Stimulated activated naive CD8-positive, alpha-beta T cell treated with anti-CD3 and anti-CD28 coated beads, Interleukin-15, amount 100 ng/mL, for 72 hours (primary cell): ENCODE measurements at places on chromosomes 7 and 10.
A peak's percentile ranks its signal among the peaks of the same experiment; 100 is the strongest.

GRCh38 chr10:125192620-125193019 is 32.3 kb upstream of the CTBP2 start:
- no peak for DNase-seq

- DNase-seq, result no peak
Measured at GRCh38 chr10:70440296-70441160, 953 bp downstream of the NODAL start.

DNA sequence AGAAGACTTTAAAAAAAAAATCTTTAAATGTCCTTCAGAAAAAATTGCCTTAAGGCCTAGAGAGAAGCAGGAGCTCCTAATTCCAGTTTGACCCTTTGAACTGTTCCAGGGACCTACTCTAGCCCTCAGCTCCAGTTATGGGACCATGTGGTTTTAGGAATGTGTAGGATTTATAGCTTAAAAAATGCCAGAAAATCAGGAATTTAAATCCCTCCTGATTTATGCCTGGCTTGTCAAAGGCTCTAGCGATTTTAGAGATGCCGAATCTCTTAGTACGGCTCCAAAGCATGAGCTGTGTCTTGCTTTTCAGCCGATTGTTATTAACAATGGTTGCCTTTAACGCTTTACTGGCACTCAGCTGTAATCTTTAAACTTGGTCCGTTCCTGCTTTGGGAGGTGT is 130.6 kb upstream of the NPVF start:
- no peak for DNase-seq

- peak; percentile 7 for DNase-seq
Measured at GRCh38 chr10:86964847-86965190, 3.5 kb upstream of the ADIRF start.

- DNase-seq, result no peak
Measured at GRCh38 chr7:99201027-99201426, 6.9 kb downstream of the KPNA7 start.

GRCh38 chr10:29492774-29493173 is 142.0 kb downstream of the SVIL start:
- no peak for DNase-seq

GRCh38 chr10:119691726-119692125 is 34.1 kb upstream of the INPP5F start:
- DNase-seq, result no peak

GRCh38 chr10:70337201-70337651 is 45.2 kb downstream of the LRRC20 start:
- no peak for DNase-seq

DNA sequence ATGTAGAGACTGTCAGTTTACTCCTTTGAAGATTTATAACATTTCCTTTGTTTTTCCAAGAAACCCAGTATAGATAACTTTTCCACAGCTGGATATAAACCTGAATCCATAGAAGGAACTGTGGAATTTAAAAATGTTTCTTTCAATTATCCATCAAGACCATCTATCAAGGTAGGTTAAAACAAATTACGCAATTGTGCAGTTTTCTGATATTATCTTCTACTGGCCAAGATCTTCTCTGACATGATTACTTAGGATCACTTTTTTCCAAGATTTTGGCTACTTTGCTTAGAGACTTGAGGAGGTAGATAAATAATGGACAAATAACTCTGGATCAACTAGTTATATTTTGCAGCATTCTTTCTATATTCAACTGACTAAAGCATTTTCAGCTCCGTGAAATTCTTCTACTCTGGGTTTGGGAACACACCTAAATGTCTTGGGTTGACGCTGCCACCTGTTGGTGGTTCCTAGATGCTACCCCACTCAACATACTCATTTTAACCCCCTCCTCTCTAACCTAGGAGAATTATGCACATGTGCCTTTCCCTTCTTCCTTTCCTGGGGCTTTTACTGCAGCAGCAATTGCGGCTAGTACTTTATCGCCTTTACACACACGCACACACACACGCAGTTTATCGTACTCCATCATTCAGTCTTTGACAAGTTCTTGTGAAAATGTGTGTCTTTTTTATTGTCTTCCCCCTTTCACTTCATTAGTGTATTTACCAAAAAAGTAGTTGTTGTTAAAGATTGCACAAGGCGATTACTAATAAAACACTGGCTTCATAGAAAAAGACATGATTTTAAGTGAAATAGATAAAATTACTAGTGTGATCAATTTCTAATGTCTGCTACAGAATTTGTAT is 32.7 kb downstream of the ABCB5 start:
- no peak for DNase-seq

GRCh38 chr7:33814936-33815335 is 90.4 kb upstream of the BMPER start:
- DNase-seq, result no peak

DNA sequence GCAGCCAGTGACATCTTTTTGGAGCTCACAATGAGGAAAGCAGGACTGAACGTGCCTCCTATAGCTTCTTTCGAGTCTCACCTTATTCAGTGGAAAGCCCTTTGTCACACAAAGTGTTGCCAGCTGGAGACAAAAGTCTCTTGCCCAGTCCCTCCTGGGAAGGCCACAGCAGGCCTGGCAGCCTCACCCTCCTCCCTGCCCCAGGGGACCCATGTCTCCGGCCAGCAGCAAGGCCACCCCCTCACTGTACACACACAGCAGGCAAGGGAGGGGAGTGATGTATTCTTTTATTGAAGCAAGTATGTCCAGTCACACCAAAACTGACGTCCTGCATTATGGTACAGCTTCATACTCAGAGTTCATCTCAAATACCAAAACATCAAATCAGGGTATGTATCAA is 56.0 kb downstream of the CSGALNACT2 start:
- DNase-seq, result no peak

DNA sequence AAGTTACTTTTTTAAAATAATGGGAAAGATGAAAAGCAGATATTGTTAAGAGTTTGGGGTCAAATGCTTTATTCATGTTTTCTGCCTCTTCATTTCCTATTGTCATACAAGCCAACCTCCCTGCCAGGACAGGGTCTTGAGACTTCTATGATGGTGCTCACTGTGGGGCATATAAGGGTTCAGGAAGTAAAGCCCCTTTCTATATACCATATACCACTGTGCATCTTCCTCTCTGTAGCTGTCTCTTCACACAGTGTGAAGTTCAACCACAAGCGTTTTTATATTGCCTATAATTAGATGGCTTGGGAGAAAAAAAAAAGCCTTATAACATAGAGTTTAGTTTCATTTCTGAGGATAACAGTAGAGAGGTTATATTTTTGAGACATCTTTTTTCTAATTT is 389.8 kb upstream of the SORCS1 start:
- DNase-seq, result no peak

DNA sequence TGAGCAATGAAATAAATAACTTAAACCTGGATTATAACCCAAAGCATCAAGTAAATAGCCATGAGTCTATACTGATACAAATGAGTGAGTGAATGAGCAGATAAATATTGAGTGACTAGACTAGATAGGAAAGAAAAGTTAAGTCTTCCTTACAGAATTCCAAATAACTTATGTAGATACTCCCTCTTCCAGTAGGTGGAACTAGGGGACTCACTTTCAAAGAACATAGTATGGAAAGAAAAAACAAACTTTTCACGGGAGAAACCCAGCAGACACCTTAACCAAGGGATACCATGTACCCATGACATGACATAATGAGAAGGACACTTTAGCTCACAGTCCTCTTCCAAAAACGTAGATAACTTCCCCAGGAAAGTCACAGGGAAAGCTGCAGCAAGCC is 32.2 kb downstream of the CSGALNACT2 start:
- DNase-seq, result no peak

GRCh38 chr10:26855186-26855585 is 5.6 kb downstream of the ABI1 start:
- no peak for DNase-seq

DNA sequence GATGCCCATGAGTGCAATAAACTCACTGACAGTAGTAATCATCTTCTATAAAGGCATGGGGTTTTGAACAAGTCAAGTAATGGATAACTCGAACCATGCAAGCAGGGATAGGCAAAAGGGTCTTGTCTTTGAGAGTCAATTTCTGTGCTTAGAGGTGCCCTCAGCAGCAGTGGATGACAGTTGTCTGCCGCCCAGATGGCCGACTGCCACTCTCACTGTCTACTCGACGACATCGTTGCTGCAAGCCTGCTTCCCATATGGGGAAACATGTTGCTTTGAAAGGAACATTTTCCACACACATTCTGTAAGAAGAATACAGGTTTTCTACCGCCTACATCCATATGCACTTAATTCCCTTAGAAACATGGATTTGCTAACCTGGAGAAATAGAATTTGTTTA is 236.3 kb upstream of the DKK1 start:
- no peak for DNase-seq

DNA sequence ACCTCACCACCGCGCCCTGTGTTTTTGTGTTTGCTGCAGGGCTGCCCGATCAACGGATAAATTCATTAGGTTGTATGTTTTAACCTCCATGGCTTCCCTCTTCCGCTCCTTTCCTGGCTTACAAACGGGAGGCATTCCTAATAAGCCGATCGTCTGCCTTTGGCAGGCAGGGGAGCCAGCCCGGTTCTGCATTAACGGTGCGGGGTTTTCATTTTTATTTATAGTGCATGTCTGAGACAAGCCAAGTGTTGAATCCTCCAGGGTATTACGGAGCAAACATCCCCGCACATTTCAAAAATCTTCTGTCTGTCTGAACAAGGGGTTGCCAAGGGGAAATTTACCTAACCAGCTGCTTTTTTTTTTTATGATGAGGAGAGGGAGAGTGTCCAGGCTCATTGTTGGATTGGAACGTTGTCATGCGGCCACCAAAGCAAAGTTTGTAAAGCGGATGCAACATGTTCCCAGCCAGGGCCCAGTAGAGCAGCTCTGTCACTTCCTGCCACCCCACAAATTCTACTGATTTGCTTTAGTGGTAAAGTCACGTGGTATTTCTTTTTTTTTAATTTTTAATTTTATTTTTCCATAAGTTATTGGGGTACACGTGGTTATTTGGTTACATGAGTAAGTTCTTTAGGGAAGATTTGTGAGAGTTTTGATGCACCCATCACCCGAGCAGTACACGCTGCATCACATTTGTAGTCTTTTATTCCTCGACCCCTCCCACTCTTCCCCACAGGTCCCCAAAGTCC is 92.3 kb upstream of the BAIAP2L1 start:
- no peak for DNase-seq

DNA sequence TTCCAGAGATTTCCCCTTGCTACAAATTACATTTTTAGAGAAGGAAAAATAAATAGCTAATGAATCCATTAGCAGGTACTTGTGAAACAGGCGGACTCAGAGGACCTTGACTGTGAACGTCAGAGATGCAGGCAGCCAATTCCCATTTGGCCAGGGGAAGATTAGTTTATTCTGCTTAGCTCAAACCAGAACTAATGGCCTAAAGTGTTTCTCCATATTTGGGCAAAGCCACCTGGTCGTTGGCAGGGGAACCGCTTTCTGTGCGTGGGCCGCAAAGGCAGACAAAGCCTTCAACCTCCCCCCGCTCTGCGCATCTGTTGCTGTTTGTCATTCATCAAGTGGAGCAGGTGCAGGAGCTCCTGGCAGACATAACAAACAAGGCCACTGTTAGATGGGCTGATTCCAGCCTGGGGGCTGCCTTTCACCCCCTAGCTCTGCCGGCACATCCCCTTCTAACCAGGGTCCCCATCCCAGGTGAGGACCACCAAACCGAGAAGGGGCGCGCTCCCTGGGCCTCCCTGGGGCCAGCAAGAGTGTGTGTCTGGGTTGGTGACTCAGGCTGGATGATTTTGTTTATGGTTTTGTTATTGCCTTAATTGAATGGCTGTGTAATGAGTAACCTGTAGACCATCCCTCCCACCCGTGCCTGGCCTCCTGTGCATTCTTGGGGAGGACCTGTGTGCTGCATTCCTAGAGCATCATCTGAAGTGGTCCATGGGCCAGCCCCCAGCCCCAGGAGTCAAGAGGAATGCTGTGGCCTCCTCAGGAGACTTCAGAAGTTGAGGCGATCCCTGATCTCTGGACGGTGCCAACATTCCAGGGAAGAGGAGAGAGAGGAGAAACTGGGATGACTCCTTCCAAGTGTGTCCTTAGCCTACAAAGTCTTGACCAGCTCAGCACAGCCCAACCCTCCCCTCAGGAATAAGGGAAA is 14.5 kb upstream of the CPA1 start:
- peak; percentile 65 for DNase-seq

- DNase-seq, result no peak
Measured at GRCh38 chr7:131753620-131754222, 197.3 kb upstream of the PODXL start.

DNA sequence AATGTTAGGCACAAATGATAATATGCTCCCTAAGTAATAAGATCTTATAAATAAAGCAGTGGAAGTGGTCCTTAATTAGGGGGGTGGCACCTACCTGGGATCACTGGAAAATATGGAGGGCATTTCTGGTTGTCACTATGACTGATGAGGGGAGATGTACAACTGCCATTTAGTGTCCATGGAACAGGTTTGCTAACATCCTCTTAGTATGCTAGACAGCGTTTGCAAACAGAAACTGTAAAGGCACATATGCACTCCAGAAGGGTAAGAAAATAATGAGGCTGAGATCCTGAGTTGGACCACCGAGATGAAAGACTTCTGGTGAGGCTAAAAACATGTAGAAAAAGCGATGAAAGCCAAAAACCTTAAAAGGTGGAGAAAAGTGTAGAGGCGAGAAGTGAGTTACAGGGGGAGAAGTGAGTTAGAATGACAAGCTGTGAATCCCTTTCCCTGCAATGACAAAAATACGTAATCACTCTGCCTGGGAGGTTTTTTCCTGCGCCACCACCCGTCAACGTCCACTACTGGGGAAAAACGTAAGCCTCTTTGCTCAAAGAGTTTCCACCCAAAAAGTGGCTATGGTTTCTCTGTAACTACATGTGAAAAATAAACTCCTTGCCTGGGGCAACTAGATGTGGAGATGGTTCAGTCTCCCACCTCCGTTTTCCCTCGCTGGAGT is 767 bp downstream of the KRIT1 start:
- DNase-seq, result no peak

GRCh38 chr7:44580945-44581878 is 819 bp downstream of the TMED4 start:
- DNase-seq, result peak; percentile 50
